ENCODE measurements at places on chromosomes 7 and 10. TPM values are rescaled to one million over a fixed set of nuclear protein-coding genes. Genes with fewer than 3 reads are reported as not detected.

Gene TDRD1
- not detected for total RNA-seq

Gene BRAF
- 16.4 TPM for total RNA-seq

Gene PRKCQ
- 4.8 TPM for total RNA-seq

Gene MUC3A
- not detected for total RNA-seq

Gene FAM24B
- 4.1 TPM for total RNA-seq

Gene TAS2R41
- not detected for total RNA-seq
